Stimulated activated CD4-positive, alpha-beta T cell treated with anti-CD3 and anti-CD28 coated beads, Interleukin-15, amount 100 ng/mL, for 1 hour (primary cell): ENCODE measurements at places on chromosomes 4 and X.

DNA sequence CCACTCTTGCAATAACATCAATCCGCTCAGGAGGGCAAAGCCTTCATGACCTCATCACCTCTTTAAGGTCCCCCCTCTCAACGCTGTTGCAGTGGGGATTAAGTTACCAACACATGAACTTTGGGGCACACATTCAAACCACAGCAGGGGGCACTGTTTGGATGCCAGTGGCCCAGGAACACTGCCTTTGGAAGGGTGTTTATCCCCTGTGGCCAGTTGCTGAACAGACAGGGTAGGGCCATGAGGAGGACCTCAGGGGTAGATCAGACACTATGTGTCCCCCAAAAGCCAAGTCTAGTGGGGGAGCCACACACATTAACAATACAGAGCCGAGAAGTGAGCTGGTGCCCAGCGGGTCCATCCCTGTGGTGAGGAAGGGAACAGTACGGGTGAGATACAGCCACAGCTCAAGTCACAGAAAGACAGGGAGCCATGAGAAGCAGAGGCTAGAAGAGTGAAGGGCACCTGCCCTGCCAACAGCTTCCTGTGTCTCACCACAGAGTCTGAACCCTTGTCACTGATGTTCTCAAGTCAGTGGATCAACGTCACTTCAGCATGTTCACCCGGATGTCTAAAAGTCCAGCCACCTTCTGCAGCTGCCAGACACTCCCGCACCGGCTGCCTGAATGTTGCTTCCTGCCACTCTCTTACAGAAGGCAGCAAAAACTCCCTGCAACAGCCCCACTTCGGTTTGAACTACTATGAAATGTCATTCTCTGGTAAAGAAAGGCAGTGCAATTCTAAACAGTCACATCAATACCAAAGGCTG is 19.9 kb upstream of the MXD4 start:
- DNase-seq, result no peak

GRCh38 chr4:74307170-74307569 is 1.1 kb upstream of the EPGN start:
- no peak for DNase-seq

GRCh38 chr4:184506527-184507121 is 32.3 kb upstream of the IRF2 start:
- no peak for DNase-seq

DNA sequence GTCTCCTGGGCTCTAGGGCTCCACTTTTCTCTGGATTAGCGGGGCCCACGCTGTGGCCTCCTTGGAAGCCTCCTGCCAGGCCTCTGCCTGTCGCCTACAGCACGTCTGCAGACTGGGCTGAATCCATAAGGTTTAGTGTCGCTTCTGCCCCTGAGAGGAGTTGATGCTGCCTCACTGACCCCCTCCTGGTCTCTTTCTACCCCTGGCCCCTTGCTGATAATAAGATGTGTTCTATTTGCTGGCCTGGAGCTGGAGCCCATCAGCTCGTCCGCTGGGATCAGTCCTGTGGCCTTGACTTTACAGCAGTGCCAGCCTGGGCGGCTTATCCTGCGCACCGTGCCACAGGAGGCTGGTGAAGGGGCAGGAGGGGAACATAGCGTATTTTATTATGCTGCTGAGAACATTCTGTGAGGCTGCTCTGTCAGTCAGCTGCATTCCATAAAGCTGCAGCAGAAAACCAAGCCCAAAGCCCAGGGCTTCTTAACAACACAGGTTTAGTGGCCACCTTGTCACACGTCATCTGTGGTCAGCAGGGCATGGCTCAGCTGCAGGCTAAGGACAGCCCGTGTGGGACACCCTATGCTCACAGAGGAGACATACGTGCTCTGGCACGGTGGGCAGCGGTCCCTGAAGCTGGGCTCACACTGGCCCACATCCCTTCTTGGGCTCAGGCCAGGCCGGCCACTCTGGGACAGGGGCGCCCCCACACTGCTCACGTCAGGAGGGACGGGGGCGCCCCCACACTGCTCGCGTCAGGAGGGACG is 29.3 kb upstream of the HGFAC start:
- no peak for DNase-seq

GRCh38 chrX:86171366-86171765 is 23.1 kb downstream of the DACH2 start:
- DNase-seq, result no peak

- DNase-seq, result no peak
Measured at GRCh38 chr4:81358154-81358553, 113.6 kb downstream of the RASGEF1B start.

DNA sequence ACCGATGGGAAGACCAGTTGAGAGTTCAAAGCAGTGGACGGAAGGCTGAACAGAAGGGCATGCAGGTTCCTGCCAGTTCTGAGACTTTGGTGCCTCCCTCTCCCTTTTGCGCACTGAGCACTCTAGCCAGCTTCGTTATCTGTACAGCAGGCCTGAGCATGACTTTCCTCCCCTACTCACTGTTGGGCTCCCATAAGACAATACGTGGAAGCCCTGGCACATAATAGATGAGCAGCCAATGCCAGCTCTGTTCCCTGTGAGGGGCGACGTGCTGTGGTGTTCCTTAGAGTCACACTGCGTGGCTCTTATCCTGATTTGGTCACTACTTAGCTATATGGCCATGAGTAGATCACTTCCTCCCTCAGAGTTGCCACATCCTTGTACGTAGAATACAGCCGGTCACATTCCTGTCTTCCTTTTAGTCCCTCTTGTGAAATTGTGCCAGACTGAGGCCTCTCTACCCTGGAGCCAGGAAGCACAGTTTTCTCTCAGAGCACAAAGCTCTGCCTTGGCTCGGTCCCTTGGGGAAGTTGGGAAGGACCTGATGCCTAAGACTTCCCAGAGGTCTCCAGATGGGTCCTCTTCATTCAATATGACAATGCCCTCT is 160.4 kb upstream of the MAMLD1 start:
- DNase-seq, result no peak

- DNase-seq, result peak; percentile 2
Measured at GRCh38 chrX:149286940-149287349, 218.2 kb downstream of the IDS start.

DNA sequence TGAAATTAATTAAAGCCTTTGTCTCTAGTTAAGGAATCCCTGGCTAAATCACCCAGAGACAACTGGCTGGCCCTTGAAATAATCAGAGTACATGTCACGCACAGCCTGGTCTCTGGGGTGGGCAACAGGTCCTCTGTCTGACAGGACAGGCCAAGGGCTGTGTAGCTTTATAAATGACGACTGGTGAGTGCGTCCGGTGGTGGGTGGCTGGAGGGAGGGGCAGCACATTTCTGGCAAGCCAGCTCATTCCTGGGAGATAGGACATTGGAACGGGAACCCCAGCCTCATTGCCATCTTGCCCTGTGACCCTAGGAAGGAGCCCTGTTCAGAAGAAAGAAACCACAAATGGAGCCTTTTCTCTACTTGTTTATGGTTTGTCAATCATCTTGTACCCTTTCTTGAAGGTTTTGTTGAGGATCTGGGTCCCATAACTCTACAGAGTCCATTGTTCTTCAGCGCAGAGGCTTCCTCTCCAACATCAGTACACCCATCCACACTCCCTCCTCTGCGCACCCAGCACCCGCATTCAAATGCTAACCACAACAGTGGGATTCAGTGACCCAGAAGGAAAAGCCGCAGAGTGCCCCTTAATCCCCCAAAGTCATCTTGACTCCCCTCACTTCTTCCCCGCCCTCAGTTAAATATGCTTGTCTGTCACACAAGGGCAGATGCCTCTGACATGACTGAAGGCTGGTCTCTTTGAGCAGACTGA is 368.1 kb downstream of the UNC5C start:
- no peak for DNase-seq
